Large intestine (tissue), 12 donors: ENCODE measurements at places on chromosomes 2 and 18.

DNA sequence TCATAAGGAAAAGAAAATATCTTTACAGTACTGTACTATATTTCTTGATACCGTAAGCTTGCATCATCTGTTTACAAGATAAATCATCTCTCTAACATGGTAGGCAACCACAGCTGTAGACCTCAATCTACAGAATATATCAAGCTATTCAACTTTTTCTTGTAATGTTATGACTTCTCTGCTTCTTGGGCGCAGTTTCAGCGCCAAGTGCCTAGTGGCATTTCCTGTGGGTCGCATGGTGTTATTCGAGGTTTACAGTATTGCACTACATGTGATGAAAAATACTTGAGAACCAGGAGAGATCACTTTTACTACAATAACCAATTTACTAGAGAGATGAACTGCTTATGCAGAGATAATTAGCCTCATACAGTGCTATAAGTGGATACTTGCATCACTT, 34.0 kb upstream of the SESTD1 start:
- DNase-seq: no peak

DNA sequence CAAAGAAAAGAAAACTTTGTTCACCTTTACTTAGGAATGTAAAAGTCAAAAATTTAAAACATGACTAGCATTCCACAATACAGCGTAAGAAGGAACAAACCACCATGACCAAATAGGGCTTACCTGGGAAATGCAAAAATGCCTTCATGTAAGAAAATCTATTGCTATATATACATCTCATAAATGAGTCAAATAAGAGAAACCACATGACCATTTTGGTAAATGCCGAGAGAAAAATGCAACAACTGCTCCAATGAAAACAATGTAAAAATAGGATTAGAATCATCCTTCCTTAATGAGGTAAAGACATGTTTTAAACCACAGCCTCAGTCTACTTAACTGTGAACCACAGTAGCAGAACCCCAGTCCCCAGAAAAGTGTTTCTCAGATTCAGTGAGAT, 49.4 kb downstream of the TGOLN2 start:
- DNase-seq: no peak

- DNase-seq: no peak
These were observed 1231.2 kb upstream of the CELF4 start for GRCh38 chr18:38796762-38797161.

DNA sequence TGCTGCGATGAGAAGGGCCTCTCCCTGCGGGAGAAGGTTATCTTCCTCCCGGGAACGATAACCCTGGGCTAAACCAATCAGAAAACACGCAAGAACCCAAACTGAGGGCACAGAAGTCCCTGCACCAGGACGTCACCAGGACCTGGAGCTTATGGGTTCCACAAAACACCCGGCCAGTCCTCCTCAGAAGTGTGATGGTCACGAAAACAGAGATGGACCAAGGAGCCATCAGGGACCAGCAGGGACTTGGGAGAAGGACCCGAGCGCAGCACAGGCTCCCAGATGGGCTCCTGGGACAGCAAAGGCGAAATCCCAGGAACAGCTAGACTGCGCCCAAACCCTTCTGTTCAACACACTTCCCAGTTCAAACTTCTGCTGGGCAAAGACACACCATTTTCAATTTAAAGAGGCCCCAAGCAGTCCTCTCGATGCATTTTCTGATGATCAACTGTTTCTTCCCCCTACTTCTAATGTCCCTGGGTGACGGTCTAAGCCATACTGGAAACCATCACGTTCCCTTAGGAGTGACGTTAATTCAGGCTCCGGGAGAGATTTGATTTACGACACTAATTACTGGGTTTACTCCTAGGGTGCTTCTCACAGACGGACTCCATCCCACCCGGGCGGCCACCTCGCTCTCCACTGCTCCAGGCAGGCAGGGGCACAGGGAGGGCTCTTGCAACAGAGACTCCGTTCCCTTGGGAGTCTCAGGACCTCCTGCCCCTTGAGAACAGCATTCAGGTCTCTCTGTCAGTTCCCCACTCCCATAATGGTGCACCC, 29.2 kb downstream of the ZNF516 start:
- DNase-seq: no peak

DNA sequence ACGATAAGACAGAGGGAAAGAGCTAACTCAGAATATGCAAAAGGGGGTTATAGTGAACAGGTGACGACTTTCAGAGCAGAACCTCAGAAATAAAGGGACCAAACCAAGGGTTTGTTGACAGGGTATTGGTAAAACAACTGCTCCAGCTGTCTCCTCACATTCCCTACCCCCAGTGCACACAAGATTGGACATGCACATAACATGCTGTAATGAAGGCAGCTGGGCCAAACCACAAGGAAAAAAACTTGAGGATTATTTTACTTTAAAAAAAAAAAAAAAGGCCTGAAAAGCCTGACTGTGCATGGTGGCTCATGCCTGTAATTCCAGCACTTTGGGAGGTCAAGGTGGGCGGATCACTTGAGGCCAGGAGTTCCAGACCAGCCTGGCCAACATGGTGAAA, 3.5 kb downstream of the RBM43 start:
- DNase-seq: no peak

DNA sequence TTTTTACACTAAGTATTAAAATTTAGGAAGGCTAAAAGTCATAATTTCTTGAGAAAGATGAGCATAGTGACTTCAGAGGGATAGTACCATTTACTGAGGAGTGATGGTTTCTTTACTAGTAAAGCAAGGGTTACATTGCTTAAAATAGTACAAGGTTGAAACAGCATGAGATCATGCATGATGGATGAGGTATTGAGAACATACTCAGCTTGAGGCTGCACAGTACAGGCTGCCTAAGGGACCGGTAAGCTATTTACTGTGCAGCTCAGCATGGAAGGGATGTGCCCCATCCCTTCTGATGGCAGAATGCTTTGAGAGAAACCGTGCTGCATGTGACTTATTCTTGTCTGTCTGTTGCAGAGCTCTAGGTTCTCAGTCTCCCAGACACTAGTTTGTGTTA, 122.1 kb downstream of the EML6 start:
- DNase-seq: no peak

DNA sequence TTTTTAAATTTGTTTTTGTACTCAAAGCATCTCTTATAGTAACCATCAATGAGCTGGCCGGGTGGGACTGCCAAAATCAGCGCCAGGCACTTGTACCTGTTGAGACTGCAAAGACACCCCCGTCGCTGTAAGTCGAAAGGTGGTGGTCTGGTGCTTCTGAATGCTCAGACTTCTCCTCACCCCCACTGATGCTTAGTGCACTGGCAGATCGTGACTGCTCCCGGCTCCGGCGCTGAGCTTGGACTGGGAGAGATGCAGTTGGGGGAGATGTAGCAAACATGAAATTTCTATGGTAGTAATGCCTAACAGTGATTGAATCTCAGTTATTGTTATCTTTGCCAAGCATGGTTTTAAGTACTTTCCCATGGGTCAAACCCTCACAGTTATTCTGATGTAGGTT, 80.6 kb downstream of the RIF1 start:
- DNase-seq: no peak

- DNase-seq: no peak
These were observed 29.5 kb downstream of the VAPA start for GRCh38 chr18:9943311-9943710.

GRCh38 chr2:61100801-61101200, 35.1 kb downstream of the SANBR start:
- DNase-seq: no peak

- DNase-seq: no peak
These were observed 76.8 kb downstream of the ALPK2 start for GRCh38 chr18:58552057-58552461.

DNA sequence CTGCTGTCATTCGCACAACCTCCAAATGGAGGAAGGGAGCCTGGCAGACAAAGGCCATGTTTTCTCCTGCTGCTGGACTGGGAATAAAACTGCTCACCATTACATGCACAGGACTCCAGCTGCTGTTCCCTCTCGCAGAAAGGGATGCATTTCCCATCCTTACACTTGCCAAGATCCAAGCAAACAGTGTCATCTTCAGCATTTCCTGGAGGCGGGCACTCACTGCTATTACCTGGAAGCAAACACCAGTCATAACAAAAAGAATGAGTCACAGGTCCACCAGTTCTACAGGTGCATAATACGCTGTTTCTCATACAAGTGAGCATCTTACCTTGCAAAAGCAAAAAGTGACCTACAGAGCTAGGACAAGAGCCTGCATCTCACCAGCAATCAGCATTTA, 22.7 kb downstream of the IAH1 start:
- no peak for DNase-seq

GRCh38 chr2:46779447-46779941, 136.1 kb downstream of the MCFD2 start:
- no peak for DNase-seq

DNA sequence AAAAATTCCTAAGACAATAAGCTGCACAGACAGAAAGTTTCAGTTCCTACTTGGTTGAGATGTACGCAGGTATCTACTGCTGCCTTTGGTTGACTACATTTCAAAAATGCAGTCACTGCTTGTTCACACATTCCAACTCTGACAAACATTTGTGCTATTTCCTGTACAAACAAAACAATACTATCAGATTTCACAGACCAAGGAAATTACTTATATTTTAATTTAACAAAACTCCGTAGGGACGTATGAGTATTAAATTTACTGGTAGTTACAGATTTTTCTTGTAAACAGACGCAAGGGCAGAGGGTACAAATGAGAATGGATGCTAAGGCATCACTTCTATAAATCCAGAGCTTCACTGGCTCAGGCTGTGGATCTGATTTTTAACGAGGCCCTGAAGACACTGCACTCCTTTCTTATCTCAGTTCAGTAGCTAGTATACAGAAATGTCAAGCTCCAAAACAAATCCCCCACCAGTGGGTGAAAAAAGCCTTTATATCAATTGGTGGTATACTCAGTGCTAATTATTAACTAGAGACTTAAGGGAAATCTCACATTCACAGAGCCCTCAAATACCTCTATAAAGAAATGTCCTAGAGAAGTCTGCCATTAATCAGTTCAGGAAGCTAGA, 31.7 kb upstream of the TTC32 start:
- no peak for DNase-seq

GRCh38 chr2:39437522-39438296, 624 bp upstream of the MAP4K3 start:
- peak; percentile 71 for DNase-seq

DNA sequence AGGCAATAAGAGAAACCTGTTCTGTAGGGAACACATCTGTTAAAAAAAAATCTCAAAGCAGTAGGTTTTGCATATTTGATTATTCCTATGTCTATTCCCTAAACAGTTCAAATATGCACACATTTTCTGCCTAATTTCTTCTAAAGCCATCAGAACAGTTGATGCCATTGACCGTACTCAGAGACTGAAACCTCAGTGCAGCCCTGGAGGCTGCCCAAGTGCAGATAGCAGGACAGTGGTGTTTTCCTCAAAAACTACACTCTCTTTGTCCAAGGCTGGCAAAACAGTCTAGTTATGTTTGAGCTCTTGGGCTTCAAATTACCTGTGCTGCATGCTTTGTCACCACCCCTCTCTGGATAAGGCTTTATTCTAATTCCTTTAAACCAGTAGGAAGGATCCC, 23.3 kb upstream of the NFE2L2 start:
- DNase-seq: no peak

DNA sequence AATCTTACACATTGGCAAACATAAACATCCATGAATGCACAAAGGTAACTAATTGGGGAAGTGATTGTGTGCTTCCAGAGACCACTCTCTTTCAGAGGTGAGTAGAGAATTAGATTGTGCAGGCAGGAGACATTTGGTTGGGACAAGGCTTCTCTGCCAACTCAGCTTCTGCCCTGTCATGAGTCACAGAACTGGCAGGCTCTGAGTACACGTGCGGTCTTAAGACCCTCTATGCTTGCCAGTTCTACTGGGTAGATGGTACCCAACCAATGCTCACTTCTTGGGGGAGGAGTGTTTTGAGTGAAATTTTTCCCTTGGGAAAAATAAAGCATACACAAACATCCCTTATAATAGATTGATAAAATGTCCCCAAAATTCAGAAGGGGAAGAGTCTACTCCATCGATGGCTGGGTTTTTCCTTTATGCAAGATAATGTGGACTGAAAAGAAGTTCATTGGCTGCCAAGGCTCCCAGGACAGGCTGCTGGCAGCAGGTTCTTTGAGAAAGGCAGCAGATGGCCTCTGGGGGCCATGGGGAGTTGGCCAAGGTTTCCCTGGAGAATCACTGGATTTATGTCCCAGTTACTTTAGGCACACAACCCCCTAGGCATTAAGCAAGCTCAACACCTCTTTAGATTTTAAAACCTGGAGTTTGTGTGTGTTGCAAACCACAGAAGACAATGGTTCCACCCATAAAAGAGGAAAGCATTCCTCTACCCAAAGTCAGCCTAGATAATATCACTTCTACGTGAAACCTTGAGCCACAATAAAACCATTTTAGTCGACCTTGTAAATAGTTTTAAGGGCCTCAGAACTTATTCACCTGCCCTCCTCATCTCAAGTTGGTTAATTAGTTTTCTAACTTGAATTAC, 417.0 kb downstream of the TXNL1 start:
- no peak for DNase-seq

DNA sequence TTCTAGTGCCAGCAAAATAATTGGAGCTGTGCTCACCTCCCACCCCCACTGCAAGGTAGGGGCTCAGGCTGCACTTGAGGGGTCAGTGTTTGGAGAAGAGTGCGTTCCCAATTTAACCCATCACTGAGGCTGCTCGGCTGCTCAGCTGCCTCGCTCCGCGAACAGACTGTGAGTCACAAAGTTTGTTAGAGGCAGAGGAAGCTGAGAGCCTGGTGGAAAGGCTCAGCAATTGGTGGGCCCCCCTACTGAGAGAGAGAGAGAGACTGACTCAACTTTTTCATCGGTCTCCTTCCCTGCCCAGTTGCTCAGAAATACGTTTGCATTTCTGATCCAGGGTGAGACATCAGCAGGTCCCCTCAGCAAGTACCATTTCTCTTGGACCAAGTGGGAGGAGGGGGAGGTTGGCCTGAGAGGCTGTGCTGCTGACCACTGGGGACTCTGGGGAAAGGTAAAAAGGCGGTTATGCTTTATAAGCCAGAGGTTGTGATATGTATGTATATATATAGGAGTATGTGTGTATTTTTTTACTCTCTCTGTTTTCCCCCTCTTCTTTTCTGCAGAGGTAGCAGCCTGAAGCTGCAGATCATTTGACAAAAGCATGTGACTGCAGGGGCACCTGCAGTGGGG, 1.5 kb downstream of the EFR3B start:
- DNase-seq: no peak
